Right atrium auricular region (tissue), 2 donors: ENCODE measurements at places on chromosomes 12 and 14. TPM values are rescaled to one million over a fixed set of nuclear protein-coding genes. Genes with fewer than 3 reads are reported as not detected.

- peak; percentile 73 for DNase-seq
Measured at GRCh38 chr12:65278576-65279368, at the start of gene MSRB3. TSS of gene MSRB3 (plus strand) at chr12:65278683. CDS start at chr12:65308580, 29,897 bp downstream.

GRCh38 chr14:24542346-24542936, 33.6 kb downstream of the CTSG start:
- no peak for DNase-seq

DNA sequence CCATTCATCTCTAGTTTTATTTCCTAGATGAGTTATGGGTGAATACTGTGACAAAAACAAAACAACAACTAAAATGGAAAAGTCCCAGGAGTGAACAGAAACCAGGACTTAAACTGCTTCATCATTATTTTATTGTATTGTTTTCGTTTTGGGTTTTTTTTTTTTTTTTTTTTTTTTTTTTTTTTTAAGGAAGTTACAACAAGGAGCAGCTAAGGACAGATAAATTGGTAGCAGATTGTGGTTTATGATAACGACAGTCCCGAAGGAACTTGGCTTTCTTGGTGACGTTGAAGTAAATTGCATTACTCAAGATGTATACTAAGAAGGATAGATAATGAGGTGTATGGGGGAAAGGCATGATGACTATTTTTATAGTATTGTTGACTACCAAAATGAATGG, 866.3 kb downstream of the NRXN3 start:
- no peak for DNase-seq

GRCh38 chr12:107254258-107254856, 161.0 kb upstream of the CRY1 start:
- no peak for DNase-seq

GRCh38 chr12:7929083-7929792, 6.7 kb downstream of the SLC2A3 start:
- DNase-seq: no peak

- DNase-seq: no peak
Measured at GRCh38 chr12:111242184-111242583, 126.7 kb downstream of the PHETA1 start.

DNA sequence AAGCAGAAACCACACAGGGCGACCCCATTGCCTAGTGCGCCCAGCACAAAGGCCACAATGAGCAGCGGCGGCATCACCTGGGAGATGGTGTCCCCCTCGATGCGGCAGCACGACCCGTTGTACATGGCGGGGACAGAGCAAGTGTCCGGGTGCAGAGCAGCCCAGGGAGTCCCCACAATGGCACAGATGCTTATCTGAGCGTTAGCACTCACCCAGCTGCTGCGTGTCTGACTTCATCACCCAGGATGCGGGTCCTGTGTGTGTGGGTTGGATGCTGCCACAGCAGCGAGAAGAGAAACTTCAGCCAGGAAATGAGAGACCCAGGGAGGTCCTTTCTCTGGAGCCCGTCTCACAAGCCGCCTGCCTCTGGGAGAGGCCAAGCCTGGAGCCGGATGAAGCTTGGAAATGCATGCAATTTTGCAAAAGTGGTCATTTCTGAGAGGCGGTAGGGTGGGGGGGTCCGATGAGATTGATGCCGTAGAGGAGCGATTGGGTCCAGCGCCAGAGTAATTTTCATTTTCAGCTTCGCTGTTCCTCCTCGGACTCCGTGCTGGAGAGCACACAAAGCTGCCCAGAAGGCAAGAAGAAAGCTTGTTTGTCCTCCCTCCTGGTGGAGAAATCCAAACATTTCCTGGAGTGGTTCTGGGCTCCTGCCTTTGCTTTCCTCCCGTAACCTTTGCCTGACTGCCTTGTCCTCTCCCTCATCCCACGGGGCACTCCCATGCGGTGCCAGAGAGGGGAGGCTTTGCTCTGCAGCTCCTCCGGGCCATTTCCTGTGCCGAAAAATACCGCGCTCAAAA, at the start of gene HCAR1:
HCAR1 (minus strand) TSS at position 630 of the 800 bp plus-strand sequence; CDS start at position 125, 505 bp downstream.
- no peak for DNase-seq

Gene PIK3C2G
- total RNA-seq: not detected

Gene PTPRQ
- total RNA-seq: 17.6 TPM

Gene RERGL
- total RNA-seq: not detected

Gene BHLHE41
- 13.4 TPM for total RNA-seq
